ENCODE measurements at places on chromosomes 7 and 10.

DNA sequence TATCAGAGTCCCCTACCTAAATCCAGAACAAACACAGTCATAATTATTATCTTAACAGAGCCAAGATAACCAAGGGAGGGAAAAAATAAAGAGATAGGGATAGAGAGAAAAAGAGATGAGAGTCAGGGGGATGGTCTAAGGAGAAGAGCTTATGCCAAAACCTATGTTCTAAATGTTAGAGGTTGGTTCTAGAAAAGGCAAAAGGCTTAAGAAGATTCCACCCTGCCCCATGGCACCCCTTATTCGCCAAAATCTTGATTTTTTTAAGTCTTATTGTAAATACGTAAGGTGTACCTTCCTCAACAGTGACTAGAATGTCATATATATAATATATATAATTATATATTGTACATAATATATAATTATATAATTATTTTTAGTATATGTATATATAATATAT, 29.6 kb upstream of the CTNNA3 start:
- DNase-seq: no peak

DNA sequence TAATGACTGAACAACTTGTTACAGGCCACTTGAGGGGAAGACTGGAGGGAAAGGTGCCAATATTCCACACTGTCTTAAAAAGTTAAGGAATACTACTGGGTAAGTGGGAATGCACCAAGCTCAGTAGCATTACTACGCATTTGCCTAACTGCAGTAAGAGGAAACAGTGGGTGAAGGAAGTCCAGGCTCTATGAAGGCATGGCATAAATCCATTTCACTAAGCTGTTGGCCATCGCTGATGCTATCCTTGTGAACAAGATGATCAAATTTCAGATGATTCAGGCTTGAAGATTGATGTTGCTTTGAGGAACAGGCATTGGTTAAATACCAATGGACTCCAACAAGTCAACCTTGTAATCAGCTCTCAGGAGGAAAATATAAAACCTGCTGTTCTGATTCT, 44.2 kb upstream of the TES start:
- no peak for DNase-seq

DNA sequence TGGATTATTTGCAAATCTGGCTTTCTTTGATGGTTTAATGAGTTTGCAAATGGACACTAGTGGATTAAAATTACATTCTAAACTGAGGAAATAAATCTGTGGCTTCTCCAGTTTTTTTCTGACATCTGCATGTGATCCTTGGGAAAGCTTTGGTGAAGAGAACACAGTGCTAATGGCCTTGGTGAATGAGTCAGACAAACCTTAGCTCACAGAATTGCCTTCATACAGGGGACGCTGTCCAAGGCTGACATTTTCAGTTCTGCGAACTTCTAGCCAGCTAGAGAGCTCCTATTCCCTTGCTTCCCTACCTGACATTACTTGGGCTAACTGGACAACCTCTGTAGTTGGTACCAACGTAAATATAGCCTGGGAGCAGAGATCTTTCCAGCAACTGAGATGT, 21.2 kb downstream of the BMPER start:
- no peak for DNase-seq

DNA sequence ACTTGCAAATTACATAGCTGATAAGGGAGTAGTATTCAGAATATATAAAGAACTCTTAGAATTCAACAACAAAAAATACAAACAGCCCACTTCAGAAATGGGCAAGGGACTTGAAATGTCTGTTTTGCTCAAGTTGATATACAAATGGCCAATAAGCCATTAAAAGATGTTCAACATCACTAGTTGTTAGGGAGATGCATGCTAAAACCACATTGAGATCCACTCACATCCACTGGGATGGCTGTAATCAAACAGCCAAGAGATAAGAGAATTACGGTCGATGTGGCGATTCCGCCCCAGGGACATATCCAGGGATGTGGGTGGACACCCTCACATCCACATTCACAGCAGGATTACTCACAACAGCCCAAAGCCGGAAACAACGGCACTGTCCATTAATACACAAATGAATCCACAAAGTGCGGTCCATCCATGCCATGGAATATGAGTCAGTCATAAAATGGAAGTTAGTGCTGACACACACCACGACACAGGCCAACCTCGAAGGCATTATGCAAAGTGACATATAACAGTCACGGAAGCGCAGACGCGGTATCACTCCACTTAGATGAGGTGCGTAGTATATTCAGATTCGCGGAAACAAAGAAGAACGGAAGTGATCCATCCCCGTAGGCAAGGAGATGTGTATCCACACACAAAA, 227.8 kb downstream of the DNAJB6 start:
- DNase-seq: no peak

- DNase-seq: no peak
Observed at GRCh38 chr10:108862676-108863350, 1060.5 kb downstream of the XPNPEP1 start.

GRCh38 chr7:111568870-111569462, 6.7 kb upstream of the IMMP2L start:
- DNase-seq: no peak

DNA sequence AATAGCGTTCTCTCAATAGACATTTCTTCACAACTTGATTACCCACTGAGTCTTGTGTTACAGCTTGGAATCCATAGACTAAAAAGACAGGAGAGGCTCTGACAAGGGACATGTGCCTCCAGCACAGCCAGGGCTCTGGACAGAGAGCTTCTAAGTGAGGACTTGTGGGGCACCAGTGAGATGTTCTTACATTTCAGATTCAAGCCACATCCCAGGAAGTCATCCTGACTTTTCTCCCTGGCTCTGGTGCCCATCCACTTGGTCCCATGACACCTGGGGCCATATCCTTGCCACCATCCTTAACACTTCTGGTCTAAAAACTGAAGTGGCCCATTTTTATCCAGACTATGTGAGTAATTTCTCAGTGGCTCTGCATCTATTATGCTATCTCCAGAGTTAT, 440.1 kb downstream of the TCERG1L start:
- DNase-seq: no peak

GRCh38 chr10:14478604-14479003, 147.9 kb upstream of the FRMD4A start:
- DNase-seq: no peak

DNA sequence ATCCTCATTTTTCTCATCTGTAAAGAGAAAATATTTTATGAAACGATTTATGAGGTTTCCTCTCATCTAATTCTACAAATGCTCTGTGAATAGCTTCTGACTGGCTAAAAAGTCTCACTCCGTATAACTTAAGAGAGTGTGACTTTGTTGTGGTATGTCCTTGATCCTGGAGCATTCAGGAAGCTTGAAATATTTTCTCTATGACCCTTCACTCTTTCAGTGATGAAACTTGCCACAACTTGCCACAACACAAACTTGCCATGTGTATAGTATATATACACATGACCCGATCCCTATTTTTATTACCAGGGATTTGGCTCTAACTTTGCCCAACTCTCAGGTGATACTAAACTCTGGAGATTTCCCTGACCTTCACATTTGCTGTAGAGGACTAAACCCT, 74.1 kb downstream of the TES start:
- DNase-seq: no peak

DNA sequence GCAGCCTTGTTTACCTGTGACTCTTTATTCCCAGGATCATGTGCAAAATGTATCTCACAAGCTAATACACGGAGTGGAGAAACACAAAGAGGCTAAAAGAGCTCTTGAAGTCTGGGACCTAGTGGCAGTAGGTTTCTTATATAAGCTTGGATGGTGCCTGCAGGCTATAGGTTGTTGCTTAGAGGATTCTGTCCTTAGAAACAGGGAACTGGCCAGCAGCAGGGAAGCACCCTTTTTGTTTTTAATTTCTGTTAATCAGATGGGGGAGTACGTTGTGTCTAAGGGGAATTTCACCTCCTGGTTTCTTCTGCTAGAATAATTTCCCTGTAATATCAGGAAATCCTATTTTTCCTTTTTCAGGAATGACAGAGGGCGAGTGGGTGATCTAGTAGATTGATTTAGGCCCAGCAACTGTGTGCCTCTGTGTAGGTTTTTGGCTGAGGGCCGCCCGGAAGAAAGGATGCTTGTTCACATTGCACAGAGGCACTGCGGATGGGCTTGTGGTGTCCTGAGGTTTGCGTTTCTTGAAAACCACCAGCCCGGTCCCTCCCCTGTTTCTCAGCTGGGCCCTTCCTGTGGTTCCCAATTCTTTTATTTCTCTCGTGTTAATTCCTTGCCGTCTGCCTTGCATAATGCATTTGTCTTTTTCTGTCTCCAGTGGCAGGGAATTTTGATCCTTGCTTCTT, 158.0 kb downstream of the CAMK1D start:
- DNase-seq: no peak

DNA sequence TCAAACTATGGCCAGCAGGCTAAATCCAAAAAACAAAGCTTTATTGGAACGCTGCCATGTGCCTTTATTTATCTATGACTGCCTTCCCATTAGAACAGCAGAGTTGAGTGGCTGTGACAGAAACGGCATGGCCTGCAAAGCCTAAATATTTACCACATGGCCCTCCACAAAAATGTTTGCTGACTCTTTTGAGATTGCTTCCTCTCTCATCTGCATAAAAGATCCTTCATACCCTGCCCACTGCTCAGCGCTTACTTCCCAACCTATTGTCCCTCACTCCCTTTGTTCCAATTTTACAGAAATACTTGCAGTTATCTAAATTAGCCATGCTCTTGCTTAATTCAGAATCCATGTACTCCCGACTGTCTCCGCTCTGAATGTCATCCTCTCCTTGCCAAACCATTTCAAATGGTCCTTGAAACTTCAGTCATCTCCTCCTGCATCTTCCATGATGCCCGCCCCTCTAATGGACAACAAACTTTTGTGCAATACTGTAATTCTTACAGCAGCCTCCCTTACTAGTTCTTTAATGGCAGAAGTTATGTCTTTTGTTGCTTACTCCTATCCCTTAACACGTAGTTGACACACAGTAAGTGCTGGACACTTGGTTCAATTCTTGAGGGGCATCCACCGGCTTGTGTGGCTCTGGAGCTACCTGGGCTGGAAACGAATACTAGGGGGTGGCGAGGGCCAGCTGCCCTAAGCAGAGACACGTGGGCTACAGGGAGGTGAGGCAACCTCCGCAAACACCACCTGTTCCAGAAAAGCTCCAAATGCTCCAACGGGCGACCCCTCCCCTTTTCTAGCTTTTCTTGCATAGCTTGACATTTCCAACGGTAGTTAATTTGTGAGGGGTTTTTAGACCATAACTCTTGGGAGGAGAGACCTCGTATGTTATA, 832 bp downstream of the XRCC2 start:
- DNase-seq: no peak

DNA sequence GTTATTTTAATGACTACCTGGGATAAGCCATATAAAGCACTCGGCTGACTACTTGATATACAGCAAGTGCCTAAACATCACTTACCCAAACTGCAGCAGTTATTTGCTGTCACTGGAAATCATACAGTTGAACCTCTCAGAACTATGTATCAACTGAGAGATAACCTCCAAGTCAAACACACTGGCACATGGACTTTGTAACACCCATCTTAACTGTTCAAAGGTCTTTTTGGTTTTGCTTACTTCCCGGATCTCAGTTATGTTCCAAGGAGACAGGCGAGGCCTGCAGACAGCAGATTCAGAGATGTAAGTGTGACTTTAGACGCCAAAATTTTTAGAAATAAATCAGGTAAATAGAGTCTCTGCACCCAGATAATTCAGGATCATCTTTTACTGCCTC, 34.6 kb upstream of the DAGLB start:
- DNase-seq: no peak

GRCh38 chr7:106520962-106521514, 139.9 kb downstream of the CCDC71L start:
- no peak for DNase-seq
